Breast epithelium (tissue), 4 donors: ENCODE measurements at places on chromosomes 6 and 20.

DNA sequence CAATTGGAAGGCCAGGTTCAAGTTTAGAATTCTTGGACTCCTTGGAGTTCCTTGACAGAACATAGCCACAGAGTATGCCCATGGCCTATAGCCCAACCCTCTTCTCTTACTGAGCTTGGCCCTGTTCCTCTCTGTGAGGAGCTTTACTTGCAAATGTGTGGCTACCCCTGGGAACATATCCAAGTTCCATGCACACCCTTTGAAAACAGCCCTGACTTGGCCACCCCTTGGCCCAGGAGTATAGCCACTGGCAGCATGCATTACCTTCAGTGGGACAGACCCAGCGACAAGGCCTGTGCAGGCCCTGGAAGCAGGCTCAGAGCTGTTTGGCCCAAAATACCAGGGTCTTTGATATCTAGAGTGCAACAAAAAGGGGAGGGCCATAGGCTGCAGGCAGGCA lies 19.5 kb upstream of the MAS1 start:
- DNase-seq: no peak

DNA sequence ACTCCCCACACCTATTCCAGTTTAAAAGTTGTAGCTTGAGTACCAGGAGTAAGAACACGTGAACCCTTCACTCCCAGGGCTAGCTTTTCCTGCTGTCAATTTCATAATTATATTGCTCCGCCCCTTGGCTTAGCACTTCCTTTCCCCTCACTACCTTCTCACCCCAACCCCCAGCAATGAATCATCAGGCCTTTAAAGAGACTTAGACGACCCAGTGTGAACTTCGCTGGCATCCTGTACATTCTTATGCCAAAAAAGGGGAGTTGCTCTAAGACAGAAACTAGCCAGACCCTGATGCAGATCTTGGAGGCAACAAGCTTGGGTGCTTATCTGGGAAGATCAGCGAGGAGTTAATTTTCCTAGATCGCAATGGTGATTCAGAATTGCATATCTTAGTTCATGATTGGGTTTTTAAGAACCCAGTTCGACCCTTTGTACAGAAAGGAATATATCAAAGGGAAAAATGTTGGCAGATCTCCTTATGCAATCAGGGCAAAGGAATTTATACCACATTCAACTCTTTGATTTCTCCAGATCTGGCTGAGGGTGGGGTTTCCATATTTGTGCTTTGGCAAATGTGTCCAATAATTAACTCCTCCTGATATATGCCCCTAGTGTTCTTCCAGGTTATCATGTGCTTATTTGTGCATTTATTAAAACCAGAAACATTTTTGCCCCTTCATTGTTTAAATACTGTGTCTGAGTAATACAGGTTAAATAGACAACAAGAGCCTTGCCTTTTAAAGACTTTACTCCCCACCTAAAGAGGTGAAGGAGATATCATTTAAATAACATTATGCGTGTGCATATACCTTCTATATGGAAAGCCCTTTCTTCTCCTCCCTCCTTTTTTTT lies 8.1 kb upstream of the ATXN1 start:
- no peak for DNase-seq

DNA sequence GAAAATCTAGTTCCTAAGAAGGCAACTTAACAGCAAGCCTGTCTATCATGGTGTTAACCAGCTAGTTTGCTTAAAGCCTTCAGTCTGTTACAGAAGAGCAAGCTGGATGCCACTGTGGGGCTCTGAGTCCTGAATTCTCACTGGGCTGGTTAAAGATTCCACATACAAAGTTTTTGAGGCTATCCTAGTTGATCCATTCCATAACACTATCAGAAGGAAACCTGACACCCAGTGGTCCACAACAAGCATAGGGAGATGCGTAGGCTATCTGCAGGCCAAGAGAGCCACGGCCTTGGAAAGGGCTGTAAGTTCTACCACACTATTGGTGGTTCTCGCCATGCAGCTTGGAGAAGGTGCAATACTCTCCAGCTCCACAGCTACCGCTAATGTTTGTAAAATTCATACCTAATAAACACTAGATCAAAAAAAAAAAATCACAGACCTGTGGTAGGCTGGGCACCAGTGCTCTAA lies 420 bp upstream of the MCCD1 start:
- no peak for DNase-seq

GRCh38 chr20:43191946-43192863 lies 2.5 kb upstream of the PTPRT start:
- DNase-seq: no peak

DNA sequence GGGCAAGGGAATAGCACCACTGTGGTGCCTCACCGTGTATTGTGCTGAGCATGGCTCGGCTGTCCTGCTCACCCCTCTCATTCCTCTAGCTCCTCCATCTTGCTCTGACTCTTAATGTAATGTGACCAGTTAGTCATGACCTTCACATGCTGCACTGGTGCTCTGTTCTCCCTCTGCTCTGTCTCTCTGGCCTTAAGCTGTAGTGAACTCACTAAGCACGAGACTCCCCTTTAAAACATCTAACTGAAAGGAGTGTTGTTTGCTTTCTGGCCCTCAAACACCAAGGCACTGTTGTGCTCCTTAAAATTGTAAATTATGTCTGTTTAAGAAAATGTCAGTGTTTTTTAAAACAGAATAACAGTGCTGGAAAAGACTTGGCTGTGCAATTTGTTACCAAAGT lies 140.4 kb downstream of the HDGFL1 start:
- DNase-seq: no peak

- DNase-seq: no peak
These were observed 329.6 kb downstream of the GRIK2 start for GRCh38 chr6:101722991-101723579.

DNA sequence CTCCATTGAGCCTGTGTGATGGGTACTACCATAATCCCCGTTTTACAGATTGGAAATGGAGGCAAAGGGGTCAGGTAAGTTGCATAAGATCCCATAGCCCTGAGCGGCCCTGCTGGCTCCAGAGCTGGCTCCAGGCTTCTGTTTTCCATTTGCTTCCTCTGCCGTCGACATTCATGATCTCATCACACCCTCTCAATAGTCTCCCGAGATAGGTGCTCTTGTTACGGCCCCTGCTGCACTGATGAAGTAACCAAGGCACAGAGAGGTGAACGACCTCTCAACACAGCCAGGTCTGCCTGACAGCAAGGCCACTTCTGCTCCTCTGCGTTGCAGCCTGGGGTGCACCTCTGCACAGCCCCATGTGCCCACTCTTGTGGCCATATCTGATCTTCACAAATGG lies 16.9 kb downstream of the CDH22 start:
- DNase-seq: no peak
